ENCODE measurements at places on chromosomes 2 and 18.
A peak's percentile ranks its signal among the peaks of the same experiment; 100 is the strongest.

DNA sequence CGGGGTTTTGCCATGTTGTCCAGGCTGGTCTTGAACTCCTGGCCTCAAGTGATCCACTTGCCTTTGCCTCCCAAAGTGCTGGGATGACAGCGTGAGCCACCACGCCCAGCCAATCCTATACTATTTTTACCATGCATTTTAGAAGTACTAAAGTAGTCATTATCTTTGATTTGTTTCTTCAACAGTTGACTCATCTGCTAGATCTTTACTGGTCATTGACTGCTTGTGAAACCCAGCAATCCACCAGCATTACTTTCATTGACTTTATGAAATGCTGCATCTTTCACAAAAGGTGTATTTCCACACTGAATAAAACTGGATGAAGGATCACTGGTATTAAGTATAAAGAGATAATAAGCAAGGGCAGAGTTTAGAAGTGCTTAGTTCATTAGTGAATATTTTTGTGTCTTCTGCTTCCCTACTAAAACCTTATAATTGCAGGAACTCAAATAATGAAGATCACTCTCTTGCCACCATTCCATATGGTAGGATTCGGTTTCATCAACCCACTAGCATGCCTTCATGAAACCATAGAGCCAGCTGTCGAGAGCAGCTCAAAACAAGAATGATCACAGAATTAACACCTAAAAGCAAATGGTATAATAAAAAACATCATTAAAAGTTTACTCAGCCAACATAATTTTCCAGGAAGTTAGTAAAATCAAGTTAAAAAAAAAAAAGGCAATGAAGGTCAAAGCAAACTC lies 33.1 kb downstream of the IRS1 start:
- no peak for DNase-seq

- DNase-seq, result no peak
These were observed 592.3 kb upstream of the ID2 start for GRCh38 chr2:8089596-8089995.

DNA sequence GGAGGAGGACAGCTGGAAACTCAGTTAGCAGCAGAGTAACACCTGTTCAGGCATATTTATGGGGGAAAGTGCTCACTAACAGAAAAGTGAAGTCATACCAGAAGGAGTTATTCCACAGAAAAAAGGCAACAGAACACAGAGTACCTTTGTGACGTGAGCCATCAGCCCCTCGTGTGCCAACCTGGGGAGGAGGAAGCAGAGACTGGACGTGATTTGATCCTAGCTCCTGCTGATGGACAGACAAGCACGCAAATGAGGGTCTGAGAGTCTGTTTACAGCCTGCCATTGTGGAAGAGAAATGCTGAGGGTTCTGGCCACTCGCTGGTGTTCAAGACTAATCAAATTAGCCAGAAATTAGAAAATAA lies 120.7 kb downstream of the ZNF521 start:
- DNase-seq, result no peak

- DNase-seq, result no peak
These were observed 67.2 kb downstream of the REV1 start for GRCh38 chr2:99422599-99422998.

GRCh38 chr2:9205486-9205885 lies 1.1 kb upstream of the ASAP2 start:
- DNase-seq, result no peak

- DNase-seq, result no peak
These were observed 37.3 kb downstream of the ST3GAL5 start for GRCh38 chr2:85851253-85852151.

GRCh38 chr2:5472673-5473072 lies 219.5 kb upstream of the SOX11 start:
- DNase-seq, result peak; percentile 54

DNA sequence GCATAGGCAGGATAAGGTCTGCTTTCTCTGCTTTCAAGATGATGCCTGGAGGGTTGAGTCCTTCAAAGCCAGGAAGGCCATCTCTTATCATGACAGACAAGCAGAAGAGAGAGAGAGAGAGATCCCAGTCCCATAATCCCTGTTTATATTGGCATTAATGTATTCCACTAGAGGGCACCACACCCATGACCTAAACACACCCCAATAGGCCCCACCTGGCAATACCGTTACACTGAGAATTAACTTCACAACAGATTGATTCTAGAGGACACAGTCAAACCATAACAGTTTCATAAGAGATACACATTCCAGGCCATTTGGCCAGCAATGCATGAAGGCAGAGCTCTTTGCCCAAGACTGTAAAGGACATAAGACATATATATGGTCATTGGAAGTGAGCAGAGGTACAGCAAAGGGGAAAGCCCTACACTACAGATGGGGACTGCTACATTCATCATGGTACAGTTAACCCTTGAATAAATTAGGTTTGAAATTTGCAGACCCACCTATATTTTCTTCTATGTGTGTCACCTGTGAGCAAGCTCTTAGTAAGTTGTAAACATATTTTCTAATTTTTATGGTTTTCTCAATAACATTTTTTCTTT lies 1516.1 kb downstream of the RPIA start:
- no peak for DNase-seq

GRCh38 chr18:5295231-5295920 lies at the start of gene ZBTB14:
ZBTB14 (minus strand) TSS chr18:5295726; CDS start chr18:5293246, 2,480 bp downstream.
- DNase-seq, result peak; percentile 34

GRCh38 chr2:229489016-229489415 lies 217.9 kb upstream of the PID1 start:
- no peak for DNase-seq

GRCh38 chr2:26838121-26838906 lies 9.6 kb upstream of the DPYSL5 start:
- no peak for DNase-seq

All from NCI-H1092 treated with DMSO at 0.1 percent for 48 hours (cell line).